ENCODE measurements at places on chromosomes 12 and 14. TPM values are rescaled to one million over a fixed set of nuclear protein-coding genes. Genes with fewer than 3 reads are reported as not detected.

LGALS3 gene
- 236 TPM for total RNA-seq

GRCh38 chr14:76589246-76589645 is 172.0 kb upstream of the VASH1 start:
- DNase-seq = no peak

DNA sequence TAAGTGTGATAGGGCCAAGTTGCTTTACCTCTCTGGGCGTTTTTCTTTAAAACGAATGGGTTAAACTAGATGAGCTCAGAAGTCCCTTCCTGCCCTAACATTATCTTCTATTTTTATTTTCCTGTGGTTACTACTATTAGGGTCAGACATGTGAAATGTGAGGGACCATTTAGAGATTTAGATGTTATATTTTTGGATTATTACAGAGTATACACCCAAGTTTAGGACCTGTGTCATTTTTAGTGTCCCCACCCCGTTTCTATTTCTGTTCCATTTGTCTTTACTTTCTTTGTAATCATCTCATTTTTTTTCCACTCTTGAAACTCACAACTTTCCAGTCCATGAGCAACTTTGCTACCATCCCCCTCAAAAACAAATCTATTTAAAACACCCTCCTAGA is 56.3 kb downstream of the SLC4A8 start:
- DNase-seq = no peak

DNA sequence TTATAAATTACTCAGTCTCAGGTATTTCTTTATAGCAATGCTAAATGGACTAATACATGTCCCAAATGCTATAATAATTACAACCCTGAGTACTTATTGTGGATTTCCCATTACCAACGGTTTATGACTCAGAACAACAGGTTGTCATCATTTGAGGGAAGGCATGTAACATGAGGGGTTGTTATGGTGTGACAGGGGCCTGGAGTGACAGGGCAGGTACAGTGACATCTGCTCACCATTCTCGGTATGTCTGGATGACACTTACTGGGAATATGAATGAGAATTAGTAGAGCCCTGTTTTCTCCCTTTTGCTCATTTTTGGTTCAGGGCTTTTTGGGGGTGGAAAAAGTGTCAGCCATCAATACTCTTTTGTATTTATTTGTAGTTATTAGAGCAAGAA is 36.2 kb upstream of the FERMT2 start:
- no peak for DNase-seq

ATL1 gene
- total RNA-seq = not detected

CLEC9A gene
- not detected for total RNA-seq

GRCh38 chr12:76544601-76545261 is 14.8 kb downstream of the OSBPL8 start:
- DNase-seq = no peak

GRCh38 chr14:53714495-53715192 is 242.0 kb downstream of the BMP4 start:
- peak; percentile 30 for DNase-seq

SRGAP1 gene
- total RNA-seq = 0.10 TPM

GRCh38 chr14:95026851-95027463 is 130.4 kb downstream of the DICER1 start:
- DNase-seq = no peak

DNA sequence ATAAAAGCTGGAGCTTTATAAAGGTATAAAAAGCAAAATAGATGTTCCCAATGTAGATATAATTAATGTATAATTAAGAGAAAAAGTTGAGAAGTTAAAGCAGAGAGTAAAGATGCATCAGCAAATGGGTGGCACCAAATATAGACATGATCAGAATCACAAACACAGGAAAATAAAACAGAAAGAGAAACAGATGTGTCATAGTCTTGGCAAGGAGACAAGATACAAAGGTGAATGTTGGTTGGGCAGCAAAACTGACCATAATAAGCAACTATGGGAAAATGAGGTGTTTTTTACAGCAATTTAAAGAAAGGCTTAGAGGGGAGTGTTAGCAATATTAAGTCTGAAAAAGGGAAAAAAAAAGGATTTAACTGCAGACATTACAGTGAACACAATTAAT is 135.4 kb upstream of the CLEC14A start:
- DNase-seq = no peak

DNA sequence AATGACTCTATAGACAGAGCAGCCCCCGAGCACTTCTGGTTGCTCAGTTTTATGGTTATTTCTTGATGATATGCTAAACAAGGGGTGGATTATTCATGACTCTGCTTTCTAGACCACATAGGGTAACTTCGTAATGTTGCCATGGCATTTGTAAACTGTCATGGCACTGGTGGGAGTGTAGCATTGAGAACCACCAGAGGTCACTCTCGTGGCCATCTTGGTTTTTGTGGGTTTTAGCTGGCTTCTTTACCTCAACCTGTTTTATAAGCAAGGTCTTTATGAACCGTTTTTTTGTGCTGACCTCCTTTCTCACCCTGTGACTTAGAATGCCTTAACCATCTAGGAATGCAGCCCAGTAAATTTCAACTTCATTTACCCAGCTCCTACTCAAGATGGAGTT is 1036.2 kb upstream of the FLRT2 start:
- DNase-seq = no peak

DNA sequence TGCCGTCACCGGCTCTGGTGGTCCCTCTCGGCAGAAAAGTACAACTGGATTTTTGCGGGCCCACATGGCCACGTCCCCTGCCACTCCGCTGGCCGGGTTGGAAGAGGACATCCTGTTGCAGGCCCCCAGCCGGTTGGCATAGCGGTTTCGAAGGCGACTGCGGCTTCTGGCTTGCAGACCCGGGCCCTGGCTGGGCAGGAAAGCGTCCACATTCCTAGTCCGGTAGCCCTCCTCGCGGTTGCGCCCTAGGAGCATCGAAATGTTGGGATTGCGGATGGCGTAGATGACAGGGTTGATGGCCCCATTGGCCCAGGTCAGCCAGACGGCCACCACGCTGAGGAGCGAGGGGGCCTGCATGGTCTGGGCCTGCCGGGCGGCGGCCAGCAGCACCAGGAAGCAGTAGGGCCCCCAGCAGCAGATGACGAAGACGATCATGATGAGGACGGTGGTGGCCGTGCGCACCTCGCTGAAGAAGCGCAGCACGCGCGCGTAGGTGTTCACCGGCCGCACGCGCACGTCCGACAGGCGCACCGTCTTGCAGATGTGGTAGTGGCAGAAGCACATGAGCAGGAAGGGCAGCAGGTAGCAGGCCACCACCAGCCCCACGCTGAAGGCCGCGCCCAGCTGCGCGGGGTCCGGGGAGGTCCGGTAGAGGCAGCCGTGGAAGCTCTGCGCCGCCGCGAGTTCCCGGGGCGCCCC is 1.2 kb downstream of the GPR135 start:
- DNase-seq = peak; percentile 43

- no peak for DNase-seq
Observed at GRCh38 chr14:105365101-105365500, 33.2 kb upstream of the TEX22 start.

- no peak for DNase-seq
Observed at GRCh38 chr12:3795492-3796133, 42.7 kb upstream of the CRACR2A start.

DNA sequence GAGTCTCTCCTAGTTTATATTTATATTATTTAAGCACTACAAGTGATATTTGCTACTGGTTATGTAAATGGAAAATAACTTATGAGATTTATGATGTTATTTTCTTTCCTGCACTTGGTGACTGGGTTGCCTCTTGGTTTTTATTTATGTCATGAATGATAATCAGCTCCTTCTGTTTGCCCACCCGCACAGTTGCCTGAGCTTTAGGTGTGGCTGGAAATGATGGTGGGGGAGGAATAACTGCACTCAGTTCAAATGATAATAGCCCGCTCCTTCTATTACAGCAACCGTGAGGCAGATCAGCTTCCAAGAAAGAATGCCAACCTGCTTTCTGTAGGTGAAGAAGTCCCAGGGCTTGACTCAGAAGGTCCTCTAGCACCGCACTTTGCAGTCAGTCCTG is 190.2 kb upstream of the CAND1 start:
- no peak for DNase-seq

GRCh38 chr12:11684393-11684792 is 34.9 kb downstream of the ETV6 start:
- DNase-seq = no peak

DNA sequence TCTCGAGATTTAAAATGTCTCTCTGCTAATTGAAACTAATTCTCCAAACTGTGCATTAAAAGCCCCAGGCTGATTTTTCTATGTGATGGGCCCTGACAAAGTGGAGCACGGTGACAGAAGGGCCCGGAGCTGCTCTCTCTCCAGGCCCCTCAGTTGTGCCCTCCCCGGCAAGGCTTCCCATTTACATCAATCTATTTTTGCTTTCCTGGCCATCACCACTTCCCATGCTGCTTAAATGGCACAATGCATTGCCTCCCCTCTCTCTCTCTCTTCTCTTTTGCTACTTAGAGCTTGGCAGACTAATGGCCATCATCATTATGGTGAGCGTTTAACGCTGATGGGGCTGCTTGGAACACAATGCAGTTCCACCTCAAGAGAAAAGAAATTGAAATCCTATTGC is 270.7 kb upstream of the DIO3 start:
- DNase-seq = no peak

GRCh38 chr12:132622437-132623071 is 4.0 kb downstream of the P2RX2 start:
- DNase-seq = no peak

DNA sequence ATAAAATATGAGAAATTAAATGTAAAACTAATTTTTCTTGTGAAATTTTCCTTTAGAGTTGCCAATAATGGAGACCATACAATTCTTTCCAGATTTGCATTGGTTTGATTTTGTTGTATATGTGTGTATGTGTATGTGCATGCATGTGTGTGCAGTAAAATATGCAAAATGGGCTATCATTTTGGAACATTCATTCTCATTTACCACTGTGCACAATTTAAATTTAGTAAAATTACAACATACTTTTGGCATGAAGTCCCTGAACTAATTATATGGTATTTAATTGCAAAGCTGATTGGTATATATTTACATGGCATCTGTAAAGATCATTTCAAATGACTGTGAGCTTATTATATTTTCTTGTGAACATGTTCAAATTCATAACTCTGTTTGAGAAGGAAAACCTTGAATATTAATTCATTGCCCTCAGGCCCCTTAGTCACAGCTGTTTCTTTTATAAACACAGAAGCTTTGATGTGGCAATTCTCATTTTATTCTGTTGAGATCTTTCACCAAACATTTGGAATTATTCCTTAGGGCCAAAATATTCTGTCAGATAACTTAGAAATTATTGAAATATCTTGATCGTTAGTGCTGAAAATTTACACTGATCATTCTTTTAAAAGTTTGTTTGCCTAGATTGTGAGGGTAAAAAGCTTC is 17.6 kb downstream of the KERA start:
- DNase-seq = no peak

TSHR gene
- total RNA-seq = not detected

GRCh38 chr12:70659077-70659606 is 21.9 kb upstream of the PTPRB start:
- DNase-seq = no peak

DNA sequence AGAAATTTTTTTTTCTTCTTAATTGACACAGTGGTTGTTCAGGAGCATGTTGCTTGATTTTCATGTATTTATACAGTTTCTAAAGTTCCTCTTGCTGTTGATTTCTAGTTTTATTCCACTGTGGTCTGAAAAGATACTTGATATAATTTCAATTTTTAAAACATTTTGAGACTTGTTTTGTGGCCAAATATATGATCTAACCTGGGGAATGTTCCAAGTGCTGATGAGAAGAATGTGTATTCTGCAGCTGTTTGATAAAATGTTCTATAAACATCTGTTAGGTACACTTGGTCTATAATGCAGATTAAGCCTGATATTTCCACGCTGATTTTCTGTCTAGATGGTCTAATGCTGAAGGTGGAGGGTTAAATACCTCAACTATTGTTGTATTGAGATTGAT is 151.4 kb upstream of the IFNG-AS1 start:
- no peak for DNase-seq

NEUROD4 gene
- not detected for total RNA-seq

- no peak for DNase-seq
Observed at GRCh38 chr14:44609876-44610510, 102.9 kb upstream of the FSCB start.

DNA sequence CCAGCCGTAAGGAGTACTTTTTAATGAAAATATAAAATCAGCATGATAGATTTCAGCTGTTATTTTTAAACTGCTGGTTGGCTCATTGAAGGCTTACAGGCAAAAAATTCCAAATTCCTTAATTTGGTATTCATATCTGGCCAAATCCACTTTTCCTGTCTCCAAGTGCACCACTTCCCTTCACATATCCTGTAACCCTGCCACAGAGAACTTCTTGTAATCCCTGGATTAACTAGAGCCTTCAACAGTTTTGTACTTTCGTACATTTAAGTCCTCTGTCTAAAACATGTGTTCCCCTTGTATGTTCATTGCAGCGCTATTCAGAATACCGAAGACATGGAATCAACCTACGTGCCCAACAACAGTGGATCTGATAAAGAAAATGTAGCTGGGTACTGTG is 9.6 kb downstream of the PUS7L start:
- no peak for DNase-seq

GRCh38 chr12:94813314-94813713 is 163.0 kb upstream of the TMCC3 start:
- DNase-seq = no peak

KRT83 gene
- total RNA-seq = 0.07 TPM

TAS2R42 gene
- total RNA-seq = not detected

KCNMB4 gene
- 0.43 TPM for total RNA-seq

DNA sequence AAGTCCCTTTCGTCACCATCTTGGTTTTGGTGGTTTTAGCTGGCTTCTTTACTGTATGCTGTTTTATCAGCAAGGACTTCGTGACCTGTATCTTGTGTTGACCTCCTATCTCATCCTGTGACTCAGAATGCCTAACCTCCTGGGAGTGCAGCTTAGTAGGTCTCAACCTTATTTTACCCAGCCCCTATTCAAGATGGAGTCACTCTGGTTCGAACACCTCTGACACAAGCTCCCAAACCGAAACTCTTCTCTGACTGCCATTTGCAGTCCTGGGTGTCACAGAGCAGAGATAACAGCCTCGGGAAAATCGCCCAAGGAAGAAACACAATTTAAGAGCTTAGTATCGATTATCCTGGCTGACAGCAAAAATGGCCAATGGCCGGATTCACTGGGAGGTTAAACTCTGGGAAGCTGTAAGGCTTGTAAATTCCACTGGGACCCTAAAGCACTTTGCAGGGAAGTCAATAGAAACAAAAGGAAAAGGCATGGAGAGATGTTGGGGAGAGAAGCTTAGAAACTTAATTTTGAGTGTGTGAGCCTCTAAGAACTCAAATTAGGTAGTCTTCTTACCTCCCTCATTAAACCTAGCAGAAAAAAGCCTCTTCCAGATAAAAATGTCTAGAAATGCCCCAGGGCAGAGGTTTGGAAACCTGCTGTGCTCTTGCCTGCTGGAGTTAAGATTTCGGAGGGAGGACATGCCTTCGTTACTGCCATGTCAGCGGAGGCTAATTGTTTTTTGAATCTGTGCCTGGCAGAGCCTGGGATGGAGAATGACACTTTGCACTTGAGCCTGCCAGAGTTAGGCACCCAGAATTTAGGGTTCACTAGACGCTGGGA is 56.5 kb upstream of the RPH3A start:
- no peak for DNase-seq

- no peak for DNase-seq
Observed at GRCh38 chr14:21101802-21102413, 1.0 kb downstream of the TMEM253 start.

All from G401 (cell line).